ENCODE measurements at places on chromosomes 16 and 17.

DNA sequence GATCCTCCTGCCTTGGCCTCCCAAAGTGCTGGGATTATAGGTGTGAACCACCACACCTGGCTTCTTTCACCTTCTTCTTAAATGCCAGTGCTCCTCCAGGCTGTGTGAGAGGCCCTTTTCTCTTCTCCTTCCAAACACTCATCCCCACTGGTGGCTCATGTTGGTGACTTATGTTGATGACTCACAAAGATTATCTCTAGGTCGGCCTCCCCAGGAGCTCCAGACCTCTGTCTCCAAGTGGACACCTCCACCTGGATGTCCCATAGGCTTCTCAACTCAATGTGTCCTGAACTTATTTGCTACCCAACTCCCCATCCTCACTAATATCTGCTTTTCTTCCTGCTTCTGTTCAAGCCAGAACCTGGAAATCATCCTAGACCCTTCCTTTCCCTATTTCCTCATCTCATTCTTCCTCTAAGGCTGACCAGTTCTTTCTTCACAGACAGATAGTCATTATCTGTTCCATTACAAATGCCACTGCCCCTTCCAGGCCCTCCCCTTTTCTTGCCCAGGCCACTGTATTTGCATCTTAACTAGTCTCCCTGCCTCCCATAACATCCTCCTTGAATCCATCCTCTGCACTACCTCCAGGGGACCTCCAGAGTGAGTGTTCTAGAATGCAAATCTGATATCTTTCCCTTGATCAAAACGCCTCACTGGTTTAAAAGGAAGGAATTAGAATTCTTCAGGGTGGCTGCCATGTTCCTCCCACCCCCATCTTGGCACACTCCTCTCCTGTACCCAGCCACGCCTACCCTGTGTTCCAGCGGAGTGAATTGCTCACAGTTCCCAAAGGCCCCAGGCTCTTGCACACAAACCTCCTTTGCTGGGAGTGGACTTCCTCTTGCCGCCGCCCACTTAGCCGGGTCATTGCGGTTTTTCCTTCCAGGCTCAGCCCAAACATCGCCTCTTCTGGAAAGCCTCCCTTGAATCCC lies 34.8 kb upstream of the FBXO47 start:
- DNase-seq, result peak; percentile 92

- DNase-seq, result no peak
These were observed 5.3 kb upstream of the MKS1 start for GRCh38 chr17:58224315-58224714.

DNA sequence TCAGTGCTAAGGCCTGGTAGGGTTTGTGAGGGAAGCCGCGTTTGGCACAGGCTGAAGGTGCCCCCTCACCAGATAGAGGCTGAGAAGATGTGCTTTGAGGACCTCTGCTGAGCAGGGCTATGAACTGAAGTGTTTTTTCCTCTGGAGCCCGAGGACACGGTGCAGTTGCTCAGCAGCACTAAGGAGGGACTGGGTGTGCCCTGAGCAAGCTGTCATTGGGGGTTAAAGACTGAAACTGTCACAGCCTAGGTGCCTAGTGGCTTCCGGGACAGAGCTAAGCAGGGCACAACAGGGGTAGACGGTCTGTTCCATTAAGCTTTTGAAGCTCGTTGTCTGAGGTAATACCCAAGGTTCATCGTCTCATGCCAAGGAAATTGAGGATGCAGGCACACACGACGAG lies 24.8 kb upstream of the ASGR2 start:
- no peak for DNase-seq

- no peak for DNase-seq
These were observed 812 bp upstream of the MYOCD start for GRCh38 chr17:12664894-12665262.

DNA sequence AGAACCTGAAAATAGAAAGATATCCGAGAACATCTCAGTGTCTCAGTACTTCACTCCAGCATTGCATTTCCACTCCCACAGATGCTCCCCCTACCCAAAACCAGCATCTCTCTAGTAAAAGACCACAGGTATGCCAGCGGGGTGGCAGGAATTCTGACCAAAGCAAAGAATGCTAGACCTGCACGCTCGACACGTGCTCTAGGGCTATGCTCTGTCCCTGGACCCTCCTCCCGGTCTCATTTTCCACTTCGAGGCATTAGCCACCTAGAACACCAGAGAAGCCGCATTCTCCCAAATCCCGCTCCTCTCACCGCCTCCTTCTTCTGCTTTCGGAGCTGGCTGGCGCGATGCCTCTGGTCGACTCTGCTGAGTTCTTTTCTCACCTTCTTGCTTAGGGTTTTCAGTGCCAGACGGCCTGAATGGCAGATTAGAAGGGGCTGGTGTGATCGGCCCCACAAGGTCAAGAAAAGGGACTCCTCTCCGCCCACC lies 487 bp downstream of the TSR1 start:
- DNase-seq, result peak; percentile 33

DNA sequence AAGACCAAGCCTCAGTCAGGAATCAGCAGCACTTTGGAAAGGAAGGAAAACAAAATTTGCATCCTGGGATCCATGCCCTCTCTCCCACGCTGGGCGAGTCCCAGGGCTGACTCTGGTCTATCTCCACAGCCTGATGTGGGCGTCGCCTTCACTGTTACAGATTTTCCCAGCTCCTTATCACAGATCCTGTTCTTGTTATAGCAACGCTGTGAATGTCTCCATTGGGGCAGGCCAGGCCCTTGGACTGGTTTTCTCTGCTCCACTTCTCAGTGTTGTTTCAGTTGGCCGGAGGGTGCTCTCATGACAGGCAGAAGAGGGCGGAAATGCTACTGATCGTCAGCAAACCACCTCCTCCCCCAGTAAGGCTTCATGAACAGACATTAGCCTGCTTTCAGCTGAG lies 127.9 kb upstream of the CDH11 start:
- peak; percentile 87 for DNase-seq

DNA sequence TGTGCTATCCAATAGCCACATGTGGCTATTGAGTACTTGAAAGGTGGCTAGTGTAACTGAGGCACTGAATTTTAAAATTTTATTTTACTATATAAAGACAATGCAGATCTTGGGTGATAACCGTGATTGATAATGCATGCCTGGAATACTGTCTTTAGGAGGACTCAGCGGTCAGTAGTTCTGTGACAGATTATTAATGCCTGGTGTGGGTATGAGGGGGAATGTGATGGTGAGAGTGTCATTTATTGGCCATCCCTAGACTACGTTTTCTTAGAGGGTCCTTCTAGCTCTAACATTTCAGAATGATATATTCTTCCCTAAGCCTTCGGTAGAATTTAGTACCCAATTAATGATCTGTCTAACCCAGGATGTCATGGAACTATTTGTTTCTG lies 157.6 kb downstream of the CPPED1 start:
- no peak for DNase-seq
